ENCODE measurements at places on chromosomes 6 and 20.

DNA sequence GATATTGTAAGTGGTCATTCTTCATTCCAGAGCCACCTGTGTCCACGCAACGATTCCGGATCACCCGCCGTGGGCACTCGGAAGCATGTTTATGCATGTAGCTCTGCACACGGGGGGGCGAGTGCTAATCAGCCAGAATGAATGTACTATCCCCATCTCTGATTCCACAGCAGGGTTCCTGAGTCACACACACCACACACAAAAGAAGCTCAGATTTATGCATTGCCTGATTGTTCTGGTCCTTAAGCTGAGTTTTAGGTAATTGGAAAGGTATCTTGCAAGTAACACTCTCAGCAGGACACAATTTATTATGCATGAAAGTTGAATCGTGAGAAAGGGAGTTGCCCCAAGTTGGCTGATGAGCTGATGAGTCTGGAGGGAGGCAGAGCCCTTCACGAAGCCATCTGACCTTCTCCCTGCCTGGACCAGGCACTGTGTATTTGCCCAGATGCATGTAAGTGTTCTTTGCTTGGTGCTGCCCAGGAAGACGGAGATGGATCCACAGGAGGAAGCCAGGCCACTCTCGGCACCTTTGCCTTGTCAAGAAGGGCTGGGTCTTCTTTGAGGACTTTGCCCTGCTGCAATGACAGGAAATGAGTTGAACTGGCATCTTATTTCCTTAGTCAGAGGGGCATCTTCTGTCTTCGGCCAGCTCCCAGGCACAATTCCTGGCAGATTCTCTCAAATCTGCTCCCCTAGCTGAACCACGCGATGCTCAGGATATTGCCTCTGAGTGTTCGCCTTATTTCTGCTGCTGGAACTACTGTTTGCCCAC is 141.1 kb downstream of the SYNDIG1 start:
- DNase-seq = no peak

GRCh38 chr6:136446145-136446544 is 104.1 kb downstream of the MAP7 start:
- no peak for DNase-seq

GRCh38 chr6:143270026-143270425 is 180.5 kb downstream of the ADAT2 start:
- no peak for DNase-seq

GRCh38 chr6:21396313-21396712 is 197.2 kb upstream of the SOX4 start:
- DNase-seq = no peak

GRCh38 chr20:51340451-51340840 is 202.1 kb downstream of the NFATC2 start:
- DNase-seq = no peak
